NCI-H187 (cell line): ENCODE measurements at places on chromosomes 6 and 20.

- no peak for DNase-seq
These were observed 47.7 kb downstream of the CTNNBL1 start for GRCh38 chr20:37741570-37741969.

GRCh38 chr6:84868149-84868548 lies 103.8 kb upstream of the TBX18 start:
- no peak for DNase-seq

GRCh38 chr20:346640-347316 lies at the start of gene NRSN2:
Gene NRSN2, plus strand, starts transcription at chr20:347111. Its CDS starts 2,533 bp downstream, at chr20:349644.
- peak; percentile 21 for DNase-seq

GRCh38 chr6:44837255-44837654 lies 449.7 kb downstream of the CDC5L start:
- no peak for DNase-seq

GRCh38 chr6:99425647-99426450 lies 741 bp upstream of the PNISR start:
- peak; percentile 37 for DNase-seq
